NCI-H748 treated with DMSO at 0.1 percent for 48 hours (cell line): ENCODE measurements at places on chromosomes 3 and 15.
A peak's percentile ranks its signal among the peaks of the same experiment; 100 is the strongest.

GRCh38 chr3:61928776-61929314 is 367.5 kb downstream of the PTPRG start:
- no peak for DNase-seq

GRCh38 chr15:77865106-77865610 is 212.4 kb downstream of the TBC1D2B start:
- no peak for DNase-seq

- no peak for DNase-seq
These were observed 19.8 kb upstream of the TNFSF10 start for GRCh38 chr3:172542999-172543398.

DNA sequence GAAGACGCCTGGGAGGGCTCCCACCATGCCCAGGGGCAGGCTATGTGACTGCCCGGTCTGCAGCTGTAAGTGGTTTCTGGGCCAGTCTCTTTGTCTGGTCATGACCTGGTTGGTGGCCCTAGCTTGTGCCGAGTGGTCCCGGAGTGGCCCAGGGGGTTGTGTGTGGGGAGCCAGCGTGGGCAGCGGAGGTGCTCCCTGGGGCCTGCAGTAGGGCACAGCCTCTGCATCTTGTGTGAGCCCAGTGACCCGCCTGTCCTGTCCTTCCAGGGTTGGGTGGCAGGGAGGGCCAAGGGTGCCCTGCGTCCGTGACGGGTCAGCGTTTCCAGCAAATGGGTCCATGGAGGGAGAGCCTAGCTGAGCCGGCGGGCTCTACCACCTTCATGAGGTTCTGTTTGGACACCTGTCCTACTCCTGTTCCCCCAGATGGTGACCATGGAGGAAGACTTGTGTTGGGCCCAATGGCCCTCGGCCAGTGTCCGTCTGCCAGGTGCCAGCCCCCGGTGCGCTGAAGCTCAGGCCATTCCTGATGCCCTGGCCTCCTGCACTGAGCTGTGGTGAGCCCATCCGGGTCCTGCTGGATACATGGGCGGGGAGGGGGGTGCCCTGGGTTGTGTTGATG is 215.4 kb downstream of the SNRPN start:
- DNase-seq, result no peak

DNA sequence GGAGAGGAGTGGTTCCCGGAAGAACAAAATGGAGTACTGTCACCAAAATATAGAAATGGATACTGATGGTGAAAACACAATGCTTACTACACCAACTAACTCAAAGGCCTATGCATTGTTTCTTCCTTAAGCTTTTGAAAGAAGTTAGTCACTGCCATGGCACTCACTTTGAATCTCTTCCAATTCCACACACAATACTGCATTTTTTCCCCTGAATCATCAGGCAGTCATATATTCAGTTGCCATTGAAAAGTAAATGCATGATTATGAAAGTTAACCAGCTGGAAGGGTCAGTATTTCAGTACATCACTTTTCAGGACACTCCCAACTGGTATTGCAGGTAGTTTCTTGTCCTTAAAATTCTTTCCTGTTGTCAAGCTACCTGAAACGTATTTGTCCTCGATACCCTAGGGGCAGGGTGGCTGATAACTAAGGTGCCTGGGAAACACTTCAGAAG is 9.0 kb upstream of the LRRFIP2 start:
- DNase-seq, result no peak

- DNase-seq, result no peak
These were observed 24.3 kb downstream of the APBA2 start for GRCh38 chr15:28909958-28910500.

DNA sequence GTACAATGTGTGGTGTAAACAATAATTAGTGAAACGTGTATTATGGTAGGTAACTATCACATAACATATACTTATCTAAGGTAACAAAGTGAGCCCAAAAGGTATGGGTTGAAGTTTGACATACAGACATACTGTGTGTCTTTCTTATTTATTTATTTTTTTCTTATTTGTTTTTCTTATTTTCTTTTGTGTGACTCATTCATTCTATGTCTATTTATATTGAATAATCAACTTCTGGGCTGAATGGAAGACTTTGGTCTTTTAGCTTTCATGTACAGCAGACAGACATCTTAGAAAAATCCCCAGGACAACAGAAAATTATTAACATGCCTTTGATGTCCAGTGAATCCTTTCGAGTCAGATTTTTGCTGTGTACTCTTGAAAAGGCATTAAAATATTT is 200.3 kb upstream of the SLC2A2 start:
- DNase-seq, result no peak

GRCh38 chr15:98513428-98513986 is 134.8 kb upstream of the IGF1R start:
- DNase-seq, result no peak

- DNase-seq, result no peak
These were observed 366.4 kb upstream of the AGTR1 start for GRCh38 chr3:148331081-148331846.

GRCh38 chr3:44712455-44713075 is at the start of gene ZNF502:
TSS of gene ZNF502 (plus strand) at chr3:44712660. CDS start at chr3:44720262, 7,602 bp downstream.
- peak; percentile 58 for DNase-seq
